ENCODE measurements at places on chromosomes 16 and 17. TPM values are rescaled to one million over a fixed set of nuclear protein-coding genes. Genes with fewer than 3 reads are reported as not detected.

SLC38A7 gene
- 14.9 TPM for total RNA-seq

GNG13 gene
- total RNA-seq, result not detected

- no peaks in the 10 kb centered on the region for H3K27me3 ChIP-seq
- no peaks in the 10 kb centered on the region for H3K4me1 ChIP-seq
- peak overlapping the region; percentile 80 for H3K27ac ChIP-seq
- no peak for DNase-seq
- peaks cover 56% of the 10 kb centered on the region for H3K36me3 ChIP-seq
Observed at GRCh38 chr16:68257251-68257905, 6.9 kb upstream of the SLC7A6 start.

GRCh38 chr17:1398931-1399678, 917 bp downstream of the YWHAE start:
- no peak for DNase-seq
- H3K27ac ChIP-seq, result peak overlapping the region; percentile 91
- H3K27me3 ChIP-seq, result no peaks in the 10 kb centered on the region
- peak overlapping the region; percentile 77 for H3K4me3 ChIP-seq
- no peaks in the 10 kb centered on the region for H3K4me1 ChIP-seq

DNA sequence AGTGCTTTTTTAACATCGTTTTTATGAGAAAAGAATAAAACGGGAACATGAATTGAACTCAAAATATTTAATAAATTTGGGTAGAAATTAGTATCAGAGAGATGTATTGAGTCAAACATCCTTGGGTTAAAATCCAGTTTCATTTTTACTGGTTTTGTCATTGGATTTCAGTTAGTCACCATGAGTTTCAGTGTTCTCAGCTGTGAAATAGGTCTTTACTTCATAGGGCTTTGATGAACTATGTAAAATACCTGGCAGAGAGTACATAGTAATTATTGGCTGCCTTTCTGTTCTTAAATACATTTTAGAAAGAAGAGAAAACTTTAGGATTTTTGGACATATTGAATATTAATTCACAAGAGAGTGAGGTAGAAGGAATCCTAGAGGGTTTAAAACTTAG, 105.8 kb downstream of the TANC2 start:
- no peak overlapping the region for H3K4me3 ChIP-seq
- no peaks in the 10 kb centered on the region for H3K4me1 ChIP-seq
- DNase-seq, result no peak
- H3K36me3 ChIP-seq, result no peaks in the 10 kb centered on the region
- H3K27ac ChIP-seq, result no peak overlapping the region

DNA sequence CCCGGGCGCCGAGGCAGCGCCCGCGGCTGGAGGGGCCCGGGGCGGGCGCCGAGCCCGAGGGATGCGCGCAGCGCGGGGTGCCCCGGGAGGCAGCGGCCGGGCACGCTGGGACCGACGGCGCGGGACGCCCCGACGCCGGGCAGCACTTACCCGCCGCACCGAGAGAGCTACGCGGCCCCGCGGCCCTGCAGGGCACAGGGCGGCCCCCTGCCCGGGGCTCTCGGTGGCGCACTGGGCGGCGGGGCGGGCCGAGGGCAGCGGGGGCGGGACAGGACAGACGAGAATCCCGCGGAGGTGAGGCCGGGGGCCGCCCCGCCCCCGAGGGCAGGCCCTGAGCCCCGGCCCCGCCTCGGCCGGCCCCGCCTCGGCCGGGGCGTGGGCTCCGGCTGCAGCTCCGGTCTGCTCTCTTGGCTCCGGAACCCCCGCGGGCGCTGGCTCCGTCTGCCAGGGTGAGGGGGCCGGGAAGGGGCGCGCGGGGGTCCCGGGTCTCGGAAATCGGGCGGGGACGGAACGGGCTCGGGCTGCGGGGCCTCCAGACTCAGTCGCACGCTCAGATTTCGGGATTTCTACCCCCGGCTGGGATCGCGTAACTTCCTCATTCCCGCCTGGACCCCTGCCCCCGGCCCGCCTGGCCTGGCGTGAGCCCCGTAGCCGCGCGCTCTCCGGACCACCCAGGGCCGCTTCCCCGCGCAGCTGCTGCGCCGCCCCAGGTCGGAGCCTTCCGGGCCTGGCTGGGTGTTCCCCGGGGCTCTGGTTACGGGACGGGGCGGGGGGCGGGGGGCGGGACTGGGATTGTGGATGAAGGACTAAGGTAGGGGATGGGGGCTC, at the start of gene PLD2:
Gene PLD2 (plus strand): TSS at position 376 of the 828 bp plus-strand sequence. CDS start 621 bp downstream, outside the sequence.
- no peaks in the 10 kb centered on the region for H3K4me1 ChIP-seq
- H3K4me3 ChIP-seq, result peak within 1 kb of the TSS; percentile 87
- H3K27ac ChIP-seq, result peak within 1 kb of the TSS; percentile 86
- peaks cover 5% of the 10 kb centered on the region for H3K36me3 ChIP-seq
- H3K27me3 ChIP-seq, result no peaks in the 10 kb centered on the region

DNA sequence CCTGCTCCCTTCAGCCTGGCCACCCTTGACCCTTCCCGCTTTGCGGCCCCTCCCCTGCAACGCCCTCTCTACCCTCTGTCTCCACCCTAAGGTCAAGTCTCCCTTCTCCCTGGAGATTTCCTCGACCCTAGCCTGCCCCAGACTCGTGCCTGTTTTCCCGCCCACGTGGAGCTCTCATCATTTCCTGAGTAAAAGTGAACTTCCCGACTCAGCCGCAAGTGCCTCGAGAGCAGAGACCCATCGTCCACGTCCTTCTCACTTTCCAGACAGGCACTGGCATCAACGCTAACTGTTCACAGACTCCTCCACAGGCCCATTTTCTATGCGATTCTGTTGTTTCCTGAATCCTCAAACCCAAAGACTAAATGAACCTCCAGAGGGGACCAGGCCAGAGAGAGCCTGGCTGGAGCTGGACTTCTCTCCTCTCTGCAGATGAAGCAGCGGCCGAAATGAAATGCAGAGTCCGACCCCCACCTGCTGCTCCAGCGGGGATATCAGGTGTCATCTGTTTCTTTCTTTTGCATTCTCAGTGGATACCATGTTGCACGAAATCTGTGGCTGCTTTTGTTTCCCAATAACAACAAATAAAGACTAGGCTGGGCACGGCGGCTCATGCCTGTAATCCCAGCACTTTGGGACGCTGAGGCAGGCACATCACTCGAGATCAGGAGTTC, 52.5 kb downstream of the RTN4RL1 start:
- H3K4me3 ChIP-seq, result no peak overlapping the region
- no peaks in the 10 kb centered on the region for H3K4me1 ChIP-seq

SERPINF2 gene
- 1.5 TPM for total RNA-seq

SLC13A5 gene
- total RNA-seq, result not detected

DNA sequence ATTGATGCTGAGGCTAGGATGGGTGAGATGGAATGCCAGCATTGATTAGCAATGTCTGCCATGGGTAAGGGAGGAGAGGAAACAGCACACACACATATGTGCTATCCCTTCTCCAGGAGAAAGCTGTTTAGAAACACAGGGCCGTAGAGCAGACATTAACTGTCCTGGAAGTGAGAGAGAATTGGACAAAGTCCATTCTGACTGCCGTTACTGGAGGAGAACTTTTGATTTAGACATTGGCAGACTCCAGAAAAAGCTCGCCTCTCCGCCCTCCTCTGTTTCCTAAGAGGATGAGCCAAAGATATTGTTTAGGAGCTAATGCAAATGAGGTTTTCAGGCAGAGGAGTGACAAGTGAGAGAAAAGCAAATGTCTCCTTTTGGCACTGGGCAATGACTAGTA, 237.0 kb downstream of the HAPSTR1 start:
- no peak overlapping the region for H3K4me3 ChIP-seq
- DNase-seq, result no peak
- no peaks in the 10 kb centered on the region for H3K27me3 ChIP-seq
- no peaks in the 10 kb centered on the region for H3K4me1 ChIP-seq

SPNS3 gene
- total RNA-seq, result not detected

TP53TG3 gene
- total RNA-seq, result not detected

DNA sequence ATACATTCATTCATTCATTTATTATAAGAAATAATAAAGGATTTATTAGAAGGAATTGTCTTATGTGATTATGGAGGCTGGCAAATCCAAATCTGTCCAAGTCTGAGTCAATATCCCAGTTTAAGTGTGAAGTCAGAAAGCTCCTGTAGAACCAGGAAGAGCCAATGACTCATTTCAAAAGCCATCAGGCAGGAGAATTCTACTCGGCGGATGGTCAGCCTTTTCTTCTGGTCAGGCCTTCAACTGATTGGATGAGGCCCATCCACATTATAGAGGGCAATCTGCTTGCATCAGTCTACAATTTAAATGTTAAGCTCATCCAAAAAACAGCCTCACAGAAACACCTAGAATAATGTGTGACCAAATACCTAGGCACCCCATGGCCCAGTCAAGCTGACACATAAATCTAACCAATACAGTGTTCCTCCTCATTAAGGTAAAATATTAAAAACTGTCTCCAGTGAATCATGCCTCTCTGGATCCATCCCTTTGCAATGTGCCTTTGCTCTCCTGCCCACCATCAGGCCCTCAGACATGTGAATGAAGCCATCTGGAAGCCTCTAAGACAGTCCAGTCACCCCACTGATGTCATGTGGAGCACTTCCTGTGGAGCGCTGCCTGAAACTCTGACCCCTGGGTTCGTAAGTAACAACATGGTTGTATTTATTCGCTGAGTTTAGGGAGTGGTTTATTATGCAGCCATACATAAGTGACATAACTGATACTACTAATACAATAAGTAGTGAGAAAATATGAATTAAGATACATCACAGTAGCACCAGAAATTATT, 69.2 kb upstream of the WSB1 start:
- no peak overlapping the region for H3K4me3 ChIP-seq
- H3K27ac ChIP-seq, result no peak overlapping the region
- no peaks in the 10 kb centered on the region for H3K36me3 ChIP-seq
- H3K4me1 ChIP-seq, result no peaks in the 10 kb centered on the region

- no peaks in the 10 kb centered on the region for H3K4me1 ChIP-seq
- no peaks in the 10 kb centered on the region for H3K27me3 ChIP-seq
- peaks cover 28% of the 10 kb centered on the region for H3K36me3 ChIP-seq
- H3K4me3 ChIP-seq, result no peak overlapping the region
Observed at GRCh38 chr16:75305364-75306098, 54.1 kb upstream of the BCAR1 start.

DNA sequence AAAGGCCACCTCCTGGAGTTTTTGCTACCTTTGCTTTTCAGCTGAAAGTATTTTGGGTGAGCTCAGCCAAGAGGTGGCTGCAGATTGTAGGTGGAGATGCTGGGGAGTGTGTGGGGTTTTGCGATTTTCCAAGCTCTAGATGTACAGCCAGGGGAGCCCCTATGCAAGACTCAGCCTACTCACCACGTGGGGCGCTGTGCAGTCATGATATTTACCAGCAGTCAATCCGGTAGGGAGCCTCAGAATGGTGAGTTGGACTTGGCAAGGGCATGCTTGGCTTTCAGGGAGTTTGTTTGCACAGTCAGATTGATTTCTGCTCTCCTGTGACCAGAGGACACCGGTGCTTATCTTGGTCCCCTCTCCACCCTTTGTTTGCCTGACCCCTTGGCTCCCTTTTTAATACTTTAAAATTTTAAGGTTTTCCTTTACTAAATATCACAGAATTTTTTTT, 175.3 kb downstream of the UTP18 start:
- no peak overlapping the region for H3K27ac ChIP-seq
- H3K4me3 ChIP-seq, result no peak overlapping the region
- H3K4me1 ChIP-seq, result no peaks in the 10 kb centered on the region

GRCh38 chr16:57609541-57610401, 18.7 kb upstream of the ADGRG1 start:
- no peak overlapping the region for H3K27ac ChIP-seq
- no peak overlapping the region for H3K4me3 ChIP-seq
- H3K36me3 ChIP-seq, result no peaks in the 10 kb centered on the region

FLOT2 gene
- total RNA-seq, result 52.8 TPM

- H3K27me3 ChIP-seq, result no peaks in the 10 kb centered on the region
- DNase-seq, result no peak
- H3K27ac ChIP-seq, result no peak overlapping the region
- H3K36me3 ChIP-seq, result no peaks in the 10 kb centered on the region
Observed at GRCh38 chr16:11251525-11252481, 4.2 kb downstream of the SOCS1 start.

DNA sequence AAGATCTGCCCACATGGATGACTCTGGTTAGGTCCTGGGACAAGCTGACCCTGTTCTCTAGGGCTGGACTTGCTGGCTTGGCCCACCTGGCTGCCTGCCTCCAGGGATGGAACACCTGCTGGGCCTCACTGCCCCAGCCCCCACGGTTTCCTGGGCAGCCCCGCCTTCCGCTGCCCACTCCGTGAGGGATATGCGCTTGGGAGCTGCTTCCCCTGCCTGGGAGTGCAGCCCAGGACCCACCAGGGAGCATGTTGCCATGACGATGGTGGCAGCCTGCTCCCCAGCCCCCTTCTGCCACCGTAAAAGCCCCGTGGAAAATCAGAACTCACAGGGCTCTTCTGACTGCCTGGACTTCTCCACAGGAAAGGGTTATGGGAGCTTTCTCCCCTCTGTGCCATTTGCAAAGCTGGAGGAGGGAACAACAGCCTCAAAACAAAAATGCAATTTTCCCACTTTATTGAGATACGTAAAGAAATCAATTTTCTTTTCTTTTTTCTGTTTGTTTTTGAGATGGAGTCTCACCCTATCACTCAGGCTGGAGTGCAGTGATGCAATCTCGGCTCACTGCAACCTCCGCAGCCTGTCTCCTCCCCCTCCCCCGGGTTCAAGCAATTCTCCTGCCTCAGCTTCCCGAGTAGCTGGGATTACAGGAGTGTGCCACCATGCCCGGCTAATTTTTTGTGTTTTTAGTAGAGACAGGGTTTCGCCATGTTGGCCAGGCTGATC, 18.0 kb upstream of the GAS7 start:
- H3K27me3 ChIP-seq, result no peaks in the 10 kb centered on the region
- no peaks in the 10 kb centered on the region for H3K36me3 ChIP-seq
- no peak for DNase-seq
- H3K4me3 ChIP-seq, result no peak overlapping the region
- no peak overlapping the region for H3K27ac ChIP-seq
- no peaks in the 10 kb centered on the region for H3K4me1 ChIP-seq

DNA sequence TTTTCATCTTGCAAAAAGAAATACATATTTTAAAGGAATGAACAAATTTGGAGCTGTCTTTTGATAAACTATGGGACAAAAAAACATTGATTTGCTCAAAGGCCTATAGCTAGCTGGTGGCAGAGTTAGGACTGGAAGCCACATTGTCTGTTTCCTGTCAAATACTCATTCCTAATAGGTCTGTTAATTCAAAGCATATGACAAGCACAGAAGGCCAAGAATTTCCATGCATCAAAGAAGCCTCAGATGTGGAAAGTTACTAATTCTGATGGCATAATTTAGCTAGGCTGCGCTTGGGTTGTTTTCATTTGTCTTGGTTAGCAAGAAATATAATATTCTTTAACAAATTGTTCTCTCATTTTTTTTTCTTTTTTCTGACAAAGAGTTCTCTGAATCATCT, 98.0 kb downstream of the CDK5R1 start:
- H3K4me3 ChIP-seq, result no peak overlapping the region
- no peaks in the 10 kb centered on the region for H3K27me3 ChIP-seq
- no peaks in the 10 kb centered on the region for H3K36me3 ChIP-seq
- no peak for DNase-seq
- no peak overlapping the region for H3K27ac ChIP-seq
- H3K4me1 ChIP-seq, result no peaks in the 10 kb centered on the region

- H3K36me3 ChIP-seq, result no peaks in the 10 kb centered on the region
- DNase-seq, result no peak
- peaks cover 4% of the 10 kb centered on the region for H3K4me1 ChIP-seq
- no peak overlapping the region for H3K4me3 ChIP-seq
- no peak overlapping the region for H3K27ac ChIP-seq
- no peaks in the 10 kb centered on the region for H3K27me3 ChIP-seq
Observed at GRCh38 chr17:10735251-10735650, 5.4 kb upstream of the TMEM220 start.

SOST gene
- total RNA-seq, result not detected
